ENCODE measurements at places on chromosomes 5 and 9.

- DNase-seq, result no peak
Observed at GRCh38 chr5:147882586-147883313, 4.2 kb downstream of the SCGB3A2 start.

GRCh38 chr5:52419357-52419756 lies 368.4 kb upstream of the ITGA1 start:
- no peak for DNase-seq

- DNase-seq, result no peak
Observed at GRCh38 chr9:119213471-119213870, 155.8 kb downstream of the BRINP1 start.

DNA sequence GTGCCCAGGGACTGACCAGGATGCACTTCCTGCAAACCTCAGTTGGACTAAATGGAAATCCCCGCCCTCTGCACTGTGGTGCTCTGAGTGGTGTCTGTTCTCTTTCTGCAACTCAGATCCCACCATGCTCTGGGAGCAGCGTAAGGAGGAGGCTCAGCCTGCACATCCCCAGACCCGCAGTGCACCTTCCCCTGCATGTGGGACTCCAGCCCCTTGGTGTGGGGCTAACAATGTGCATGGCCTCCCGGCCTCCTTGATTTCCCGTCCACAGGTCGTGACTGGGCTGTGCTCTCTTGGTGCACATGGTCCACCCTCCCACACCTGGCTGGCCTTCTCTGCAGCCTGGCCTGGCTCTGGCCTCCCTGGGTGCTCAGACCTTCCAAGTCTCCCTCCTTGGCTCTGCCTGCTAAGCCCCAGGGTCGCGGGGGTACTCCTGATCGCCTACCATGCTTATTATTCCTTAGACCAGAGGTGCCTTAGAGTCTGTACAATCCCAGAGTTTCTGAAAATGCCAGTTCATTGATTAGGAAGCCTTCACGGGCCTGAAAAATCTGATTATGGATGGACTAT lies 397.5 kb downstream of the IRX2 start:
- no peak for DNase-seq

DNA sequence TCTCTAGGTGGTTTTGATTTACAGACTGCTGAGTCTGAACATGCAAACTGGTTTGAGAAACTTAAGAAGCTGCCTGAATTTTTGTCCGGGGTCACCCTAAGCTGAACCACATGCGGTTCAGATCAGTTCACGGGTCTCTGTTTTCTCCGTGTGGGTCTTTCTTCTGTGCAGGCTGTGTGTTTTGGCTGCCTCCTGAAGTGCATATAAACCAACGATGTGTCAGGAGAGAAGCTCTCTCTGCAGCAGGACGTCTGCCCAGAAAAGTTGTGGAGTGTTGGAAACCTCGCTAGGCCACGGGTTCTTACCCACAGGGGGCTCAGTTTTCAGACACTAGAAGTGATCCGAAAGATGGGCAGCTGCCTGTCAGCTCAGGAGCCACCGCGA lies 364.2 kb downstream of the IRX2 start:
- DNase-seq, result no peak

DNA sequence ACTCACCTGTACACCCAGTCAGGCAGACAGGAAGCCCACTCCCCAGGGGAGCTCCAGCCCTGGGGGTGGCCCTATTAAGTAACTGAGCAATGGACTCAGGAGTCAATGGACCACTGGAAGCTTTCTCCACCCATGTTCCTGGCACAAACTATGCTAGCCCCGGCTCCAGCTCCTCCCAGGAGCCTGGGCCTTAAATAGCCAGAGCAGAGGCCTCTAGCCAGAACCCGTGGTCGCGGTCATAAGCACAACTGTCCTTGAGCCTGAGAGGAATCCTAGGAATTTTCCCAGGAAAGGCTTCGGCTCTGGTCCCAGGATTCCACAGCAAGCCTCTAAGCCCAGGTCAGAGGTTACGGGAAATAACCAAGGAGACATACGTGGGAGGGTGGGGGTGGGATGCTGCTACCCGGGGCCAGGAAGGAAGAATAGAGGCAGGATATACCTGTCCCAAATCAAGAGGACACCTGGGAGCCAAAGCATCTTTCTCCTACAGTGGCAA lies 5.5 kb downstream of the SEPTIN8 start:
- DNase-seq, result no peak

DNA sequence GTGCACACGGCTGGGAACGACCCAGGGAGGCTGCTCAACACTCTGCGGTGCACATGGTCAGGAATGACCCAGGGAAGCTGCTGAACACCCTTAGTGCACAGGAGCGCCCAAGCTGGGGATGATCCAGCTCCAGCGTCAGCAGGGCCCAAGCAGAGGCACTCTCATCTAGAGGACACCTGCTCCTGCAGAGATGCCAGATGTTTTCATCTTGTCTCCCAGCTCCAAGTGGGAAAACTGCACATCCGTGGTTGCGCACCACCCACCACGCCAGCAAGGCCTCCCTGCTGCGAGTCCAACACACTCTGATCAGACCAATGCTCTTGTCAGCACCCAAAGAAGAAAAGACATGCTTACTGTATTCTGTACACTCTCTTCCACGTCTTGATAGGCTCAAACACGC lies 34.1 kb downstream of the UBE2QL1 start:
- DNase-seq, result no peak

GRCh38 chr5:142119051-142119625 lies 10.6 kb downstream of the NDFIP1 start:
- DNase-seq, result no peak

GRCh38 chr5:39100851-39101396 lies 26.7 kb upstream of the RICTOR start:
- DNase-seq, result no peak

GRCh38 chr9:120890320-120891244 lies 13.6 kb upstream of the PHF19 start:
- no peak for DNase-seq

- no peak for DNase-seq
Observed at GRCh38 chr5:37247496-37247895, 1.7 kb downstream of the CPLANE1 start.

GRCh38 chr9:128225770-128226411 lies 22.7 kb downstream of the DNM1 start:
- no peak for DNase-seq

Data from stimulated activated CD8-positive, alpha-beta memory T cell treated with anti-CD3 and anti-CD28 coated beads, Interleukin-4, amount 100 ng/mL, for 4 hours (primary cell).